ENCODE measurements at places on chromosomes 2 and 18.

DNA sequence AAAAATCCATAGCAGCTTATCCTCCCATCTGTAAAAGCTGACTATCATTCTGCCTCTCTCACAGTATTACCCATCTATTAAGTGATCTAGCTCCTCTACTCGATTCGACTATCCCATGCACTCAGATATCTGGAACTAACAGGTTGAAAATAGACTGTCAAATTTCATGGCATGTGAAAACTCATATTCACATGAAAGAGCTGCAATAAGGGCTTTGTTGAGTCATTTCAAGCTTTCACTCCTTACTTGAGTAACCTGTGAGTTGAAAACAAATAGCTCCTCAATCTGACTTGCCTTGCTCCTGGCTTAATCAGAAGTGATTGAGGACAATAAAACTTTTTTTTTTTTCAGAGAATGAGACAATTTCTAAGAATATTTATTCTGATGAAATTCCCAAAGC, 192.4 kb upstream of the ERBB4 start:
- no peak for DNase-seq

DNA sequence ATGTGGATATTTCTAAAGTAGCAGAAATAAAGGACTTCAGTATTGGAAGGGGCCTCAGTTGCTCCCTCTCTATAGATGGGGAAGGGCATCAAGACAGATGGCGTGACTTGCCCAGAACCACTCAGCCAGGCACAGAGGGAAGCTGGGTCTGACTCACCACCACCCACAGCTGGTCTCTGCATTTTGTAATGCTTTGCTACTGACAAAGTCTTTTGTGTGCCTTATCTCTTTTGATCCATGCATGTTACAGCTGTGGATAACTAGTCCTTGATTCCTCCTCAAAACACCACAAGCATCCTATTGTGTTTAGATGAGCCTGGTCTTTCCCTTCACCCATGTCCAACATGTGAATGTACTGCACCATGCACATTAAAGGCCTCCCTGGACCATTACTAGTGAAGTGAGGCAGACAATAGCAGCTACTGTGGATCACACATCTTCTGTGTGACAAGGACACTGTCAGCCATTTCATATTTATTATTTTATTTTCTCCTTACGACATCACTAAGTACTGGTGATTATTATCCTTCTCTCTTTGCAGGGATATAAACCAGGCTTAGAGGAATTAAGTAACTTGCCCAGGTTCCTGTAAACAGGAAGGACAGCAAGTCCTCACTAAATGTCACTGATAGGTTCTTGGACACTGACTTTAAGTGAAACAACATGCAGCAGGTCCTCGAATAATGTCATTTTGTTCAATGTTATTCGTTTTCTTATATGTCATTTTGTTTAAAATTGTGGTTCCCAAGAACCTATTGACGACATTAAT, 29.6 kb upstream of the IL37 start:
- DNase-seq, result no peak

DNA sequence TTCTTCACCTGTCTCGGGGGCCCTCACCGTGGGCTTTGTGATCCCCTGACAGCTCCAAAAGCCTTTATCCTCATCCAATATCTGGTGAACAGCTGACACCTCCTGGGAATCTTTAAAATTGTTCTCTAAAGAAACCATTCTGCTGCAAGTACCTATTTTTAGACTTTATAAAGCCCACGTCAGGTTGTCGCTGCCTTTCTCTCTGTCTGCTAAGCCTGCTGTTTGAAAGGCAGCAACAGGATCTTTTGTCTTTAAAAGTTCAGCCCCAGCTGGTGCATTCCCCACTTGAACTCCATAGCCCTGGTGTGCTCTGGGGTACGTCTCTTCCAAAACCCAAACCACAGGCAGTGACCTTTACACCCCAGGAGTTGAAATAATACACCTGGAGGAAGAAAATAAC, 145.0 kb downstream of the NEDD4L start:
- no peak for DNase-seq

GRCh38 chr2:38723173-38723572, 28.0 kb downstream of the SRSF7 start:
- no peak for DNase-seq

- DNase-seq, result no peak
These were observed 43.1 kb downstream of the INPP4A start for GRCh38 chr2:98487806-98488189.

DNA sequence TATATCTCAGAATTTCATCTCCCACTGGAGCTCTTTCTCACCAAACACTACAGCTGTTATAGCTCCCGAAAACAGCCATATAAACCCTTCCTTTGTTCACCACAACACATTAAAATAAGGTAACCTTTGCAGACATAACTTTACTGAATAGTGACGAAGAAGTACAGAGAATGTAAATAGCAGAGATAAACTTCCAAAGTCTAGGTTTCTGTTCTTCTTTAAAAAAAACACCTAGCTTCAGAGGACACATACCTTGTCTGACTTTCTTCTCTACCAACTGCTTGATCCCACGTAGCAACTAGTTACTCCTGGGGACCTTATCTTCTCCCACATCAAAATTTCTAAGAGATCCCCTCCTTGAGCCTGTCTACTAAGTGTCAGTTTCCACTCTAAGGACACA, 32.3 kb downstream of the ATL2 start:
- no peak for DNase-seq

Measured in stimulated activated CD4-positive, alpha-beta T cell treated with anti-CD3 and anti-CD28 coated beads, Interleukin-1b, Interleukin-23, amount 100 ng/mL, for 1 hour (primary cell).